ENCODE measurements at places on chromosomes 1 and 21.

- no peak for DNase-seq
Measured at GRCh38 chr1:8047112-8047511, 21.0 kb upstream of the ERRFI1 start.

DNA sequence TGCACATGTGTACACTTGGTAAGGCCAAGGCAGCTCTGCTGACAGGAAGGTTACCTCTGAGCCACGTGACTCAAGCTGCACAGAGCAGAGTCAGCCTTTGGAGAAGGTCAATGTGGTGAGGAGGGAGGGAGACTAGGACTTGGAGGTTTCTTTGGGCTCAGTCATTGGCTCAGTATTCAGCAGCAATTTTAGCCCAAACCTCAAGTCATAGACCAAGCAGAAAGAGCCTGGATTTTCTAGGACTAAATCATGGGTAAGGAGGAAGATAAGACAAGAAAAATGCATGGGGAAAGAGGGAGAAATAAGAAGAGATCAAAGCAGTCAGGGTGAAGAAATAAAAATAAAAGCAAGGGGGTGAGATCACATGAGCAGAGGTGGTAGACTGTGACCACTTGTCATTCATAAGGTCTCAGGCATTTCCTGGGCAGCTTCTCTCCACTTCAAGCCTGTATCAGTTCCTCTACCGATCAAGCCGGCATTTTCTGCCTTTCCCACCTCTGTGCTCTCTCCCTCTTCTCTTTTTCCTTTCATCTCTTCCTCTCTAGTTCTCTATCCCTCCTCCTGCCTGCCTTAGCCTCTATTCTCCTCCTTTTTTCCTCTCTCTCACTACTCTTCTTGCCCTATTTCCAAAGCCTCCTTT, 51.7 kb upstream of the DUSP10 start:
- no peak for DNase-seq

DNA sequence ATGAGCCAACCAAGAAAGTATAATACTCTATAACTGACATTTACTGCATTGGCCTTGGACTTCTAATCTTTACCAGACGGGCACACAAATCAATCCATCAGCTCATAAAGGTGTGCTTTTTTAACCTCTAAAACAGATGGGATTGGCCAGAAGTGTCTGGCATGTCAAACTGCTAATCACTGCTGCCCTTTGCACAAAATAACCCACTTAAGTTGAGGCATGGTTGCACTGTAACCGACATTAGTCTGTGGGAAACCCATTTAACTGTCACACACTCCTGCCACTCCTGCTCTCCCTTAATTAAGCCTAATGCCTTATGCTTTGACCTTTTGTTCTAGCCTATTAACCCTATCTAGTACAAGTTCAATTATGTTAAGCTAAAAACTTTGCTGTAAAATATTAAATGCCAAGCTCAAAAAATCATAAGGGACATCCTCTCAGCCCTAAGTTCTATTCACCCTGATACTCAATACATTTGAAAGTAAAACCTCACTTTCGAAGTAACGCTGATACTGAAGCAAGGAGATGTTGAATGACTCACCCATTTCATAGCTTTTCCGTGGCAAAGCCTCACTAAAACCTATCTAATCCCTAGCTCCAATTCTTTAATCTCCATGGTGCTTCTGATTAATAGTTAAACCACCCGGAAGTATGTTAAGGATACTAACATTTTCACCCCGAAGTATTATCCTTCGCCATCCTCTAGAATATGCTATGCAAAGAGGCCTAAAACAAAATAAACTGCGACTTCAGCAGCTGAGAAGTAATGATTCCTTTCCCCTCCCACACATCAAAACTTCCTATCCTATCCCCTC, 12.9 kb downstream of the NRIP1 start:
- DNase-seq, result no peak

DNA sequence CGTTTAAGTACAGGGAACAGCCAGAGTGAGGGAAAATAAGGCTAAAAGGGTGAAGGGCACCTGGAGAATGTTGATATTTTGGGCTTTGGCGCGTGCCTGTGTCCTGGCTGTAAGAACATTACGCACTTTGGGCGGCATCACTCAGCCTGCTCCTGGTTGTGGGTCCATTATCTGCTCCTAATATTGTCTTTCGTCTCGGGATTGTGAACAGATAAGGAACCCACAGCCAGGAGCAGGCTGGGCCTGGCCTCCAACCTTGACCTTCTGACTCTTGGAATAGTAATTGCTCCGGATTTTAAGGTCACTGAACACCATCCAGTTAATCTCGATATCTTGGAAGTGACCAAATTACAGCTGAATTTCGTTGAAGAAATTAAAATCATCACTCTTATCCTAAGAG, 61.9 kb downstream of the TCP10L start:
- no peak for DNase-seq

DNA sequence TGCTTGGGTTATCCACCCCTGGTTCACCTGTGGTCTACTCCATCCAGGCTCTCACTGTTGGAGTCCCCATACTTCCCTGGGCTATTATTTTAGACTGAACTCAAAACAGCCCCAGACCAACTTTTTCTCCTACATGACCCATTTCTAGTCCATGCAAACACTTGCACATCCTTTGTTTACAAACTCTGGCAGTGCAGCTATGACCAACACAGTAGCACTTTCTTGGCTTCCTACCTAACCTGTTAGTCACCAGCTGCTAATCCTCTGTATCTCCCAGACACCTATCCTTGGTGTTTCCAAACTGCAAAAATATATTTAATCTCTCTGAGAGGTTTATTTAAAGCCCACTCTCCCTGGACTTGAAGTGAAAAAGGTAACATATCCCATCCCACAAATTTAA, 90.8 kb downstream of the DDAH1 start:
- DNase-seq, result no peak

DNA sequence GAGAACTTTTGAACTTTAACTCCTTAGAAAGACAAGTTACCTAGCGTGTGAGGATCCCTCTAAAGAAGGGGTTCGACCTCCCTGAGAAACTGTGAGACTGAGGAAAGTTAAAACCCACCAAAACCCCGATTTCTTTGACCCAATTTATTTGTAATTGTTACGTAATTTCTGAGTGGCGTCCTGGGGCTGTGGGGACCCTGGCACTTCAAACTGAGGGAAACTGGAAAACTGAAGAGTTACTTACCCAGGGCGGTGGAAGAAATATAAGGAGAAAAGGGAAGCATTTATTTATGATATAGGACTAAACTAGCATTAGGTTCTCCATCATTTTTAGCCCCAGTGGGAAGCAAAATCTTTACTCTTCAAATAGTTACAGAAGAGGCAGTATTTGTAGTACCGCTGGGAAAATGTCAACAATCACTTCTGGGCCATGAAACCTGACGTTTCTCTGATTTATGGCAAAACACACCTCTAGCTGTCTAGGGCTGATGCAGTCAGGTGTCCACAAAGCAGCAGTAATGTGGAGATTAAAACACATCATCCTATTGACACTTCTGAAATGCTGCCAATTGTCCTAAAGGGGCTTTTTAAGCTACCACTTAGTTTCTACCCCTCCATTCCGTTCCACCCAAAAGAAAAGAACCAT, 430 bp downstream of the S100B start:
- no peak for DNase-seq

DNA sequence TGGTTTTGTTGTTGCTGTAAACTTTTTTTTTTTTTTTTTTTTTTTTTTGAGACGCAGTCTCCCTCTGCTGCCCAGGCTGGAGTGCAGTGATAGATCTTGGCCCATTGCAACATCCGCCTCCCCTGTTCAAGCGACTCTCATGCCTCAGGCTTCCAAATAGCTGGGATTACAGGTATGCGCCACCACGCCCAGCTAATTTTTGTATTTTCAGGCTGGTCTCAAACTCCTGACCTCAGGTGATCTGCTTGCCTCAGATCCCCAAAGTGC, 78.9 kb upstream of the SLC45A1 start:
- no peak for DNase-seq

DNA sequence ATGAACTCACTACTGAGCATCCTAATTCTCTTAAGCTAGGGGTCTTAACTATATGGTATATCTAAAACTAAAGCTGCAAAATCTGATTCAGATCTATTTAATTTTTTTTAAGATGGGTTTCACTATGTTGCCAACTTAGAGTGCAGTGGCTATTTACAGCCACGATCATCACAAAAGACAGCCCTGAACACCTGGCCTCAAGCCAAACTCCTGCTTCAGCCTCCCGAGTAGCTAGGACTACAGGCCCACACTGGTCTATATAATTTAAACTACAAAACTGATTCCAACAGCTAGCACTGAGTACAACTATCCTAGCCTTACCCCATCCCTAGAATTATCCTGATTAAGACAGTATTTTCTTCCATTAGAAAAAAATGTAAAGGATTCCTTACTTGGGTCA, 37.1 kb downstream of the EIF4G3 start:
- no peak for DNase-seq

DNA sequence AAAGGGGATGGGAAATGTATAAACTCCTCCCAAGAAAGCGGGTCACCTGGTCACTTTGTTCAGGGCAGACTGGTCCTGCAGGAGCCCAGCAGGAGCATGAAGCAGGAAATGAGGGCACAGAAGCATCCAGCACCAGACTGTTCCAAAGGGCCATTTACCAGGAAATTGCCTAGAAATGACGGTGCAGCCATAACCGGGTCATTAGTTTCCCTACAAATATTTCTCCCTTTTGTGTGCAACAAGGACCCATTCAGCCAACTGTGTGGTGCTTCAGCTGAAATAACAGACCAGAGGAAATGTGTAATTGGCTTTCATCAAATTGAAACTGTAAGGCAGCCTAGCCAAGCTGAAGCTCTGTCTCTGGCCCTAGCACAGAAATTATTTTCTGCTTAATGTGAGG, 7.6 kb upstream of the CTTNBP2NL start:
- no peak for DNase-seq

DNA sequence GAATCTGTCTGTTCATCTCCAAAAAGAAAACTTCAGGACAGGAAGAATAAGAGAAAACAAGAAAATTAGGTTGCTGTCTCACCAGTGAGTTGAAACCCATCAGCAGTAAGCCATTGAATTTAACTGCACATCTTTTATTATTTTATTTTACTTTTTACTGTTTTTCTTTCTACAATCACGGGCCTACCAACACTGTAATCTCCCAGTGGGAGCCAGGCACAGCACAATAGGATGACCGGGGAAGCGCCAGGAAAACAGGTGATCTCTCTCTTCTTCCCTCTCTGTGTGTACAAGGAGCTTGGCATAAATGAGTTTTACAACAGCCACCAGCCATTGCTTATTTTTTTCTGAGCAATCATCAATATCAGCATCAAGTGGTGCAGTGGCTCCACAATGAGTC, 113.1 kb upstream of the ESRRG start:
- DNase-seq, result no peak

- no peak for DNase-seq
Measured at GRCh38 chr1:15011661-15012060, 141.9 kb upstream of the TMEM51 start.

DNA sequence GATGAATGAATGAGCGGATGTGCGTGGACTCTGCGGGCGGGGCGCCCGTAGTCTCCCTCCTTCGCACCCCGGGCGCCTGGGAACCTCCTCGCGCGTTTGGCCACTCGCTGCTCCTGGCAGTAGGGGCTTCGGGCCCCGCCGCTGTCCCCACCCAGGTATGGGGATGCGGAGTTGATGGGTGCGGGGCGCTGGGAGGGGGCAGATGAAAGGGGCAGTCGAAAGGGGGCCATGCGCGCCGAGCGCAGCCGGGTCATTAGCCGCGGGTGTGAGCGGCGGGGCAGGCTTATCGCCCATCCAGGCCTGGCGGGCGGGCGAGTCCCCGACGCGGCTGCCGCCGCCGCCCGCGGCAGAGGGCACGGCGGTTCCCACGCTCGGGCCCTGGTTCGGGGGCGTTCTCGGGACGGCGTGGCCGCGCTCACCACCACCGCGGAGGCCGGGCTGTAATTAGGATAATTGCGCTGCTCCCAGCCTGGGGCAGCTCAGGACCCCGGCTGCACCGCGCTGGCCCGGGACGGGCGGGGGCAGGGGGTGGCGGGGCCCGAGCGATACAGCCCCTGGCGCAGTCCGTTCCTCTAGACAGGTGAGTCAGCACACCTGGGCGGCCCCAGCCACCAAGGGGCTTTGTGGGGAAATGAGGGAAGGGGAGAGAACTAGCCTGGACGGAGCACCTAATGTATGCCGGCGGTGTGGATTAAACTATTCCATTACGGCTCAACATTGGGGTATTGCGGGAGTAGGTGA, 22.1 kb upstream of the CITED4 start:
- no peak for DNase-seq

- no peak for DNase-seq
Measured at GRCh38 chr21:29245104-29245643, 53.5 kb upstream of the BACH1 start.

- DNase-seq, result no peak
Measured at GRCh38 chr1:160169553-160170399, 18.4 kb downstream of the ATP1A4 start.

DNA sequence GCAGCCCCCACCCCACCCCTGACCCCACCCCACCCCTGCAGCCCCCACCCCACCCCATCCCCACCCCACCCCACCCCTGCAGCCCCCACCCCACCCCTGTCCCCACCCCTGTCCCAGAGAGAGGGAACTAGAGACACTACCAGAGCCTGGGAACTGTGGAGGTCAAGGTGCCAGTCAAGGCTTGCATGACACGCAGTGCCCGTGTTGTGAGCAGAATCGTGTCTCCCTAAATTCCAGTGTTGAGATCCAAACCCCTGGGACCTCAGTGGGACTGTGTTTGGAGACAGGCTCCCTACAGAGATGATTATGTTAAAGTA, 18.4 kb upstream of the SUMO3 start:
- DNase-seq, result no peak

- DNase-seq, result no peak
Measured at GRCh38 chr1:55816456-55817426, 601.6 kb upstream of the USP24 start.

DNA sequence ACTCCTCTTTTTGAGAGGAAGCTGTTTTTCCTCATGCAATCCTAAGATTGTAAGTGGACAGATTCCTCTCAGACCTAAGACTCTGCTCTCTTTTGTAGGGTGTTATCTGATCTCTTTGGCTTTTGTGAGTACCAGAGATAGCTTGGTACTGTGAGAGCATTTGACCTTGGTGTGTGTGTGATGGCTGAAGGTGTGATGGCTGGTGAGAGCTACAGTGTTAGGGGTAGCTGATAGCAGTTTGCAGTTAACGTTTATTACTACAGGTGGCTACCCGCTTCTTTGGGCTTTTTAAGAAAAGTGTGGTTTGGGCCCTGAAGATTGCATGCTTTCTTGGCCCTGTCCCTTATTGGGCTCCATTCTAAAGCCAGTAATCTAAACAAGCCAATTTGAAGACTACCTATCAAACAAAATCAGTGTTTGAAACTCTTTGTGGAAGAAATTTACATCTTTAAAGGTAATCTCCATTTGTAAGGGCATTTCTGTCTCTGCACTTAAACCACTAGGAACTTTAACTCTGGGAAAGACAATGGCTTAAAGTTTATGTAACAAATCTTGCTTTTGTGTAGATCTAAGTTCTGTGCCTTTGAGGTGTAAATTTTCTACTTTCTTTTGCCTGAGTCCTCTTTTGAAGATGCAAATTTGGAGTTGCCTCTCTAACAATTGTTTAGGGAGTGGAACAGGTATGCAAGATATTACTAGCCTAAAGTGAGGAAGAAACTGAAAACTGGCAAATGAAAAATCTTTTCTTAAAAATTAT, 85.3 kb upstream of the SERBP1 start:
- no peak for DNase-seq

GRCh38 chr1:17287130-17287776, 20.7 kb upstream of the PADI4 start:
- DNase-seq, result no peak

GRCh38 chr1:169873582-169874199, 20.0 kb downstream of the SCYL3 start:
- no peak for DNase-seq

GRCh38 chr1:62373221-62373620, 54.0 kb upstream of the KANK4 start:
- DNase-seq, result no peak
